Thyroid gland (tissue), 4 donors: ENCODE measurements at places on chromosomes 4 and X. TPM values are rescaled to one million over a fixed set of nuclear protein-coding genes. Genes with fewer than 3 reads are reported as not detected.

DNA sequence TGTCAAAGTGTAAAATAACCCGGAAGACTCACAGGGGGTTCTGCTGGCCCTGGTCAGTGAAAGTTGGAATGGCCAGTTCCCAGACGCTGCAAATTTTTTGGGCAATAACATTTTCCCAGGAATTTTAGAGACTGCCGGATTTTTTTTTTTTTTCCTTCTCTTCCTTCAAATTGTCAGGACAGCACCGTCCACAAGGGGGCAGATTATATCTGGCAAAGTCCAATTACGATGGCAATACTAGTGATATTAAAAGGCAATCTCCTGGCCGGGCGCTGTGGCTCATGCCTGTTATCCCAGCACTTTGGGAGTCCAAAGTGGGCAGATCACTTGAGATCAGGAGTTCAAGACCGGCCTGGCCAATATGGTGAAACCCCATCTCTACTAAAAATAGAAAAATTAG is 20.5 kb downstream of the SLC25A5 start:
- H3K4me1 ChIP-seq, result peaks cover 5% of the 10 kb centered on the region
- H3K27me3 ChIP-seq, result no peaks in the 10 kb centered on the region
- no peak overlapping the region for H3K27ac ChIP-seq
- H3K36me3 ChIP-seq, result no peaks in the 10 kb centered on the region
- H3K4me3 ChIP-seq, result no peak overlapping the region
- DNase-seq, result peak; percentile 65

DNA sequence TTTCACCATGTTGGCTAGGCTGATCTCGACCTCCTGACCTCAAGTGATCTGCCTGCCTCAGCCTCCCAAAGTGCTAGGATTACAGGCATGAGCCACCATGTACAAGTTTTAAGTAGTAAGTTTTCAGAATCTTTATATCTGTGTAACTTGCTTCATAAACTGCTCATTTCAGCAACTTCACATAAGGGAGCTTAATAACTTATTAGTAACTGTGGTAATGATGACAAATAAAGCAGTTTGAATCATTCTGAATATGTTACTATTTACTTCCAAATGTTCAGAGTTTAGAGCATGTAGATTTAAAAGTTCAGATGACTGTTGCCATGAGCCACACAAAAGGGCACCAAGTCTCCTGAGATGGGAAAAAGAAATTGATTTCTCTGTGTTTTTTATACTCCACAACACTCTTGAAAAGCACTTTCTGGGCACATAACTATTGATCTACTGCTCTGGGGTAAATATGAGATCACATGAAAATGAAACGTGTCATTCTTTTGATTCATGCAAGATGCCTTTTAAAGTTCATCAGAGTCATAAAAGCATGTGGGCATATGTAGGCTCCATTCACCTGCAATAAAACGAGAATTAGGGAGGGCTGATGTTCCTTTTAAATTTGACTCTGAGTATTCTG is 14.1 kb upstream of the CA5B start:
- H3K4me1 ChIP-seq, result no peaks in the 10 kb centered on the region
- DNase-seq, result no peak
- H3K4me3 ChIP-seq, result no peak overlapping the region
- H3K27ac ChIP-seq, result no peak overlapping the region

- H3K27ac ChIP-seq, result peak overlapping the region; percentile 75
- DNase-seq, result peak; percentile 58
- H3K4me1 ChIP-seq, result no peaks in the 10 kb centered on the region
- no peaks in the 10 kb centered on the region for H3K27me3 ChIP-seq
- no peaks in the 10 kb centered on the region for H3K36me3 ChIP-seq
Observed at GRCh38 chr4:186144946-186145569, 40.6 kb downstream of the FAM149A start.

Gene TBC1D9
- total RNA-seq, result 15.8 TPM

DNA sequence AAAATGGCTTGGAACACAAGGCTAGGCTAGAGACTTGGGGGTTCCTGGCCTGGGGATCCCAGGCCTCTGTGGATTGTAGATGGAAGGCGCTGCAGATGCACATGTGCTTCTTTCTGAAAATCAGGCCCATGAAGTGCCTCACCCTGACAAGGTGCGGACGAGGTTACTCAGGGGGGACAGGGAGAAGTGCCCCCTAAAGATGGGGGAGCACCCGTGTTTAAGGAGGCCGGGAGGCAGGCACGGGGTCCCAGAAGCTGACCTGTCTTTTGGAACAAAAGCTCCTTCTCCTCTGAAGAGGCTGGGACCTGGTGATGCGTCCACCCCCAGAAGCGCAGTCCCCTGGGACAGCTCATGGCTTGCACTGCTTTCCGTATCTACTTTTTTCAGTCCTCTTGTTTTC is 2.4 kb downstream of the PDZD4 start:
- H3K4me1 ChIP-seq, result peaks cover 7% of the 10 kb centered on the region
- no peak overlapping the region for H3K4me3 ChIP-seq
- H3K27ac ChIP-seq, result no peak overlapping the region
- no peak for DNase-seq
- H3K27me3 ChIP-seq, result peaks cover 15% of the 10 kb centered on the region

- H3K27me3 ChIP-seq, result no peaks in the 10 kb centered on the region
- no peak overlapping the region for H3K4me3 ChIP-seq
Observed at GRCh38 chr4:24063731-24064130, 173.9 kb upstream of the PPARGC1A start.

GRCh38 chr4:78774417-78774816 is 1.7 kb upstream of the BMP2K start:
- no peaks in the 10 kb centered on the region for H3K36me3 ChIP-seq
- peak overlapping the region; percentile 2 for H3K27ac ChIP-seq
- no peak overlapping the region for H3K4me3 ChIP-seq
- no peaks in the 10 kb centered on the region for H3K27me3 ChIP-seq

Gene GASK1B
- 16.0 TPM for total RNA-seq

Gene FANCB
- 0.71 TPM for total RNA-seq

Gene TRIM2
- total RNA-seq, result 200 TPM

Gene CT47A7
- total RNA-seq, result not detected

DNA sequence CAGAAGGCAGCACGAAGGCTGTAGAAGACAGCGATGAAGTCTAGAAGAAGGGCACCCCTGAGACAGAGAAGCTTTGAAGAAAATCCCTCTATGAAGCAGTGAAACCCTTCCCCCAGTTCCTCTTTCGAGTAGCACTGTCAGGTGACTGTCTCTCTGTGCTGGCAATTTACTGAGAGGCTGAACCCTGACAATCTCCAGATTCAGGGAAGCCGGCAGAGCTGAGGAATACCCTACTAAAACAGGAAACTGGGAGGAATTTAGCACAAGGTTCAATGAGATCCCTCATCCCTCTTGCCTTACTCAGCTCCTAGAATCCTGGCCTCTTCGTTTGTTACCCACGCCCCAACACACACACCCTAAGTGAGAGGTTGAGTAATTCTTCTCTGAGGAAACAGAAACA is 239.7 kb upstream of the NOCT start:
- no peaks in the 10 kb centered on the region for H3K36me3 ChIP-seq
- H3K27ac ChIP-seq, result no peak overlapping the region
- DNase-seq, result no peak
- no peaks in the 10 kb centered on the region for H3K4me1 ChIP-seq
- no peak overlapping the region for H3K4me3 ChIP-seq

DNA sequence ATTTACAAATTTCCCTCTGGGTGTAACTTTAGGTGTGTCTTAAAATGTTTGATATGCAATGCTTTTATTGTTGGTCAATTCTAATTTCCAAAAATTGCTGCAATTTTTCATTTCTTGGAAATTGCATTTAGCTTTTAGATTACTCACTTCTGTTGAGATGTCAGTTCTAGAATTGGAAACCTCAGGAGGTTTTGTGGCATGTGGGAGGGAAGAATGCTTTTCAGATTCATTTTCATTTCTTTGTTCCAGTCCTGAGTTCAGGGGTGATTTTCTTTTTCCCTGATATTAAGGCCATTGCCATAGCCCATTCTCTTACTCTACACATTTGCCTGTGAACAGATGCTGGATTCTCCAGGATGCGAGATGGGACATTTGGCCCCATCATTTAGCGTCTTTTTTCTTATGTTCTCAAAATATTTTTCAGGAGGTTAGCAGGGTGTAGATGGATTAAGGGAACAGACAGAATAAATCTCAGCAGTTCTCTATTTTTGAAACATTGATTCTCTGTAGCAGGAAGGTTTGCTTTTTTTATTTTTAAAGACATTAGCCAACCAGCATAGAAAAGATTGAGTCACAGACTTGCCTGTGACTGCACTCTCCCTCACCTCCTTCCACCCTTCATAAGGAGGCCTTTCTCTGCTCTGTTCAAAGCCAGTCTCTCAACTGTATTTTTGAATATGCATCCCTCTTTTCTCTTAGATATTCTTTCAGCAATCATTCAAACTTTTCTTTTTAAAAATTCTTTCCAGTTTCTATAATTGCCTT is 238.4 kb upstream of the ANXA3 start:
- no peak overlapping the region for H3K4me3 ChIP-seq
- H3K27ac ChIP-seq, result no peak overlapping the region
- H3K36me3 ChIP-seq, result no peaks in the 10 kb centered on the region
- DNase-seq, result no peak
- H3K4me1 ChIP-seq, result no peaks in the 10 kb centered on the region

DNA sequence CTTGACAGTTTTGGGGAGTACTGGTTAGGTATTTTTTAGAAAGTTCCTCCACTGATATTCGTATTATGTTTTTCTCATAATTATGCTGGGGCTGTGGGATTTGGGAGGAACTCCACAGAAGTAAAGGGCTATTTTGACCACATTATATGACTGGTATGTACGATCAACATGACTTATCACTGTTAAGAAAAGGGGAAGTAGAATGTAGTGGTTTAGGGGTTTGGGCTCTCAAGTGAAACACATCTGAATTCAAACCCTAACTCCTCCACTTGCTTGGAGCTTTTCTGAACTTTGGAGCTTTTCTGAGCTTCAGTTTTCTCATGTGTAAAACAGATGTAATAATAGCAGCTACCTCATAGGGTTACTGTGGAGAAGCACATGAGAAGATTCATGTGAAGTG is 96.4 kb upstream of the C1GALT1C1 start:
- H3K4me3 ChIP-seq, result no peak overlapping the region
- H3K4me1 ChIP-seq, result no peaks in the 10 kb centered on the region
- H3K27ac ChIP-seq, result no peak overlapping the region
- no peaks in the 10 kb centered on the region for H3K36me3 ChIP-seq
- DNase-seq, result no peak

Gene LGI2
- 3.7 TPM for total RNA-seq

GRCh38 chr4:3022112-3022511 is 52.2 kb downstream of the HTT-AS start:
- no peaks in the 10 kb centered on the region for H3K27me3 ChIP-seq
- no peaks in the 10 kb centered on the region for H3K36me3 ChIP-seq
- no peak overlapping the region for H3K4me3 ChIP-seq
- no peaks in the 10 kb centered on the region for H3K4me1 ChIP-seq
- DNase-seq, result no peak

DNA sequence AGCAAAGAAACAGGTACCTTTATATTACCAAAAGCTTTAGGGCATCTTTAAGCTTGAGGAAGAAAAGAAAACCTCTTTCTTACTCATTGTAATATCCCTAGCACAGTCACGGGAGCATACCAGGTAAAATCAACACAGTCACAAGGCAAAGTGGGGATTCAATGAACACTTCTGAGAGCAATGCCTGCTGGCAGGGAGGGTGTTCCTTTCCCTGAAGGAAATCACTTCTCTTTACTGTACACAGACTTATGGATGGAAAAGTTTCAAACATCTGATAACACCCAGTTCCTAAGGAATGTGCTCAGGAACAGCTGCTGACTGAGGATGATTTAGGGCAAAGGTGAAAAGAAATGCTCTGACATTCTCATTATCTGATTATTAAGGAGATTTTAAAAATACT is 94.8 kb downstream of the MAML3 start:
- no peaks in the 10 kb centered on the region for H3K27me3 ChIP-seq
- DNase-seq, result peak; percentile 59
- H3K4me3 ChIP-seq, result no peak overlapping the region

DNA sequence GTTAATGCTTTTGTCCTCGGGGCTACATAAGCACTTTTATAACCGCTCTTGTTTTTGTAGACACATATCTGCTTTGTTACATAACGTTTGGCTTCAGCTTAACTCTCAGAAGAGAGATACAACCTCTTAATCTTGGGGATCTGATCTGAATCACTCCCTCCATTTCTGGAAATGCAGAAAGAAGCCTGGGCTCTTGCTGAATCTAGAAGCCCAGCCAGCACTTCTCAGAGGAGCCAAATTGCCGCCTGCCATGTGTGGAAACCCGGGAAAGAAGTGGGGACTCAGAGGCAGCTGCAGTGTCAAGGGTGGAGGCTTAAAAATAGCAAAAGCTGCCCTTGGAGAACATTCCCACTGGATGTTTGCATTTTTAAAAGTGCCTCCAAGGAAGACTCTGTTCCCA is 69.3 kb upstream of the LDB2 start:
- H3K4me3 ChIP-seq, result no peak overlapping the region
- peak; percentile 27 for DNase-seq
- H3K4me1 ChIP-seq, result no peaks in the 10 kb centered on the region
- H3K27me3 ChIP-seq, result no peaks in the 10 kb centered on the region

Gene MAGEA2B
- not detected for total RNA-seq

DNA sequence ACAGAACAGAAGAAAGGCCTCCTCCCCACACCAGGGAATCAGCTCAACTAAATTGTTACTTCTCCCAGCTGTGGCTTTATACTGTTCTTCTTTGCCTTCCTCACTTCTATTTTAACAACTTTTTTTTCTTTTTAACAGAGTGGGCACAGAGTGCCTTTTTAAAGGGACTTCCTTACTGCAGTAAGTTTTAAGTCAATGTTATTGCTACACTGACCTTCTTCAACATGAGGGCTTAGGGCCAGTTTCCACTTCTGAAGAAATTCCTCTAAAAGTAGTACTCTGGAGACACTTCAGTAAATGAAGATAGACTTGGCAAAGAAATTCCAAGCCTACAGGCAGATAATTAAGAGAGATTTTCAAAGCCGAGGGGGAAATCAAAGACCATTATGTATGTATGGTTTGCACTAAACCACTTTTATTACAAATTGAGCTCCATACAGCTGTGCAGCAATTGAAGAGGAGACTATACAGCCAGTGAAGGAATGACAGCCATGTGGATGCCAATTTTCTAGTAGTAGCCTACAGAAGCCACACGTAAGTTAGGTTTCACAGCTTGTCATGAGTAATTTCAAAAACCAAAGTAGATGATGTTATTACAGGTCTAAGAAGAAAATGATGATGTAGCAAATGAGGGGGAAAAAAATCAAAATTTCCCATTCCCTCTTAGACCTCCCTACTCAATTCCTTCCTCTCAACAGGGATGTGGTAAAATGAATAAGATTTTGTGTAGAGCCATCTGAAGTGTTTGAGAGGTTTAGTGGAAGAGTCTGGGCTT is 36.9 kb upstream of the RASGEF1B start:
- no peaks in the 10 kb centered on the region for H3K27me3 ChIP-seq
- H3K4me3 ChIP-seq, result no peak overlapping the region
- H3K36me3 ChIP-seq, result no peaks in the 10 kb centered on the region
- no peak overlapping the region for H3K27ac ChIP-seq
- DNase-seq, result no peak

Gene AP1AR
- 17.0 TPM for total RNA-seq

DNA sequence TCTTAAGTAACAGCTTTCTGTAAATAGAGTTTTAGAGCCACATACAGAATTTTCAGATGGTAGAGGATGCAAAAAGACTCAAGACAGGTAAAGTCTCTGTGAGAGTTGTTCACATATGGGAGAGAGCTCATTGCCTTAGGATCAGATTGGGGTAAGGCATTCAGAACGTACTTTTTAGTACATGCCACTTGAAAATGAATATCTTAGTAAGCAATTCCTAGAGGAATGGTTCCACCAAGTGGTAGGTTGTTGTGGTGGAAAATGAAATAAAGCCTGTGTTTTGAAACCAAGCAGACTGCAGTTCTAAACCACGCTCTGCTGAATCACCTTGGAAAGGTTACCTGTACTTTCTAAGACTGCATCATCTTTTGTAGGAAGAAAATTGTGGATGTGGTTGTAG is 547.0 kb upstream of the LCORL start:
- DNase-seq, result no peak
- no peaks in the 10 kb centered on the region for H3K36me3 ChIP-seq
- no peaks in the 10 kb centered on the region for H3K4me1 ChIP-seq
- no peak overlapping the region for H3K4me3 ChIP-seq
- no peaks in the 10 kb centered on the region for H3K27me3 ChIP-seq
- H3K27ac ChIP-seq, result no peak overlapping the region
